ENCODE measurements at places on chromosomes 6 and 20.

GRCh38 chr6:52330470-52330869, 31.5 kb upstream of the PAQR8 start:
- DNase-seq = no peak

GRCh38 chr6:166598441-166599138, 12.1 kb upstream of the RAMACL start:
- DNase-seq = no peak

DNA sequence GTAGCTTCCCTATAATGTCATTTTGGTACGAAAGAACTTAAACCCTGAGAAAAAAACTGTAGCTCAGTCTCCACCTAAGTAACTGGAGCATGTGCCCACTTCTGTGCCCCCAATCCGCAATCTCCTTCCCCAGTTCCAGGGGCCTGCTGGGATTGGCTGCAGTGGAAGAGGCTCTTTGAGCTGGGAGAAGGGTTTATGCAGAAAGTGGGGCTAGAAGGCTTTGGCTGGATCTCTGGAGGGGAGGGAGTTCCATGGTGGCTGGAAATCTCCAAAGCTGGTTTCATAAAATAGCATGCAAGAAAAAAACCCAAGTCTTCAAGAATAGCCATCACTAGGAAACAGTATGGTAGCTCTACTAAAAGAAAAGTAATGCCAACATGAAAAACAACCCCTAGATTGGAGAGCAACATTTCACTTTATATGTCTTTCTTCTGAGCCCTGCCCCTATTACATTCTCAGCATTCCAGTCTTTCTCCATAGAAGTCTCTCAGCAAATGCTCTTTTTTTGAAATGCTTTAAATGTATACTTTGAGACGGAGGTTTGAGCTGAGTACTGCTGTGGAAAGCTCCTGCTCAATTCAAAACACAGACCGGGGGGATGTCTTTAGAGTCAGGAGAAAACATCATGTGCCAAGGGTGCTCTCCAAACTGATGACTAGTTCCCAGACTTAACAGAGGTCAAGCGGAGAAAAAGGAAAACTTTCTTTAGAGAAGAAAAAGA, 36.0 kb upstream of the FOXO3 start:
- DNase-seq = no peak

GRCh38 chr20:58377766-58378401, 11.1 kb upstream of the VAPB start:
- DNase-seq = no peak

Data from stimulated activated CD8-positive, alpha-beta memory T cell treated with anti-CD3 and anti-CD28 coated beads, Interleukin-2, amount 100 ng/mL, for 1 hour (primary cell).